ENCODE measurements at places on chromosomes 7 and 10.
A peak's percentile ranks its signal among the peaks of the same experiment; 100 is the strongest.

DNA sequence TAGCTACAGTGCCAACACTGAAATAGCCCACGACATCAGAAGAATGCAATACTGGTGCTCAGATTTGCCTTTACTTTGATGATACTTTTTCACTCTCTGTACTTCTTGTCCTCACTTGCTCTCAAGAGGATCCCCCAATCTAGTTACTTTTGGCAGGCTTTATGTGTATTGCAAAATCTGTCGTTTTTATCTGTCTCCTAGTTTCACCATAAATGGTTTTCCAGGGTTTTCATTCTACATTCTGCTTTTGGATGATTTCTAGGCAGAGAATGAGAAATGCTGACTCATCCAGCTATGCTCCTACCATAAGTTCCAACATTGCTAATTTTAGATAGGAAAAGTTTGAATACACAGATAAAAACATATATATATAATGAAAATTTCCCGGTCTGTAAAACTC, 659.5 kb upstream of the NRG3 start:
- no peak for DNase-seq

GRCh38 chr7:816300-816750, 16.0 kb upstream of the SUN1 start:
- DNase-seq = peak; percentile 97

- DNase-seq = no peak
Measured at GRCh38 chr10:20707251-20707650, 189.9 kb downstream of the NEBL start.

DNA sequence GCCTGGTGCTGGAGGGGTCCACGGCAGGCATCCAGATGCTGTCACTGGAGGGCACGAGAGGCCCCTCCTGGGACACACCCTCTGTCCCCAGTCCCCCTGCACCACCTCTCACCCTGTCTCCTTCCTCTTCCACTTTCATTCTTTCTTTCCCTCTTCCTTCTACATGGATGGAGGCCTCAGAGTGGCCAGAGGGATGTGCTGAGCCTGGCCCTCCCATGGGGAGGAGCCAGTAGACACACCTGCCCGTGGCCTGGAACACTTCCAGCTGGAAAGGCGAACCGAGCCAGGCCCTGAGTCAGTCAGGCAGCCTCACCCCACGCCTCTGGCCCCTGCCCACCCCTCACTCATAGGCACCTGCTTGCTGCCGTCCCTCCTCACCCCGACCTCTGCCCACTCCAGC, 55.9 kb upstream of the MXI1 start:
- DNase-seq = no peak

GRCh38 chr10:10727812-10728211, 289.9 kb upstream of the CELF2 start:
- no peak for DNase-seq

DNA sequence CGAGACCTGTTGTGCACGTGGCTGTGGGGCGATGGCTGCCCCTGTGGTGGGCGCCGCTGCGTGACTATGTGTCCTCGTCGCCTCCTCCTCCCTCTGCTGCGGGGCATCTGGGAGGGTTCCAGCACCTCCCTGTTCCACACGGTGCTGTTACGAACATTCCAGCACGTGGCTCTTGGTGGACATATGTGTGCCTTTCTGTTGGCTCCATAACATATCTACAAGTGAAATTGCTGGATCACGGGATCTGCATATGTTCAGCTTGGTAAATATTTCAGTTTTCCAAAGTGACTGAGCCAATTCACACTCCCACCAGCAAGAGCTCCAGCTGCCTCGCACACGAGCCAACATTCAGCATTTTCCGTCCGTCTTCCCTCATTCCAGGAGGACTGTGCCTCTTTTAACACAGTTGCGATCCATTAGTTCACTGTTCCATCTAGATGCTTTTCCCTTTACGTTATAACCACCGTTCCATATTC, 25.1 kb downstream of the SNX8 start:
- DNase-seq = no peak

DNA sequence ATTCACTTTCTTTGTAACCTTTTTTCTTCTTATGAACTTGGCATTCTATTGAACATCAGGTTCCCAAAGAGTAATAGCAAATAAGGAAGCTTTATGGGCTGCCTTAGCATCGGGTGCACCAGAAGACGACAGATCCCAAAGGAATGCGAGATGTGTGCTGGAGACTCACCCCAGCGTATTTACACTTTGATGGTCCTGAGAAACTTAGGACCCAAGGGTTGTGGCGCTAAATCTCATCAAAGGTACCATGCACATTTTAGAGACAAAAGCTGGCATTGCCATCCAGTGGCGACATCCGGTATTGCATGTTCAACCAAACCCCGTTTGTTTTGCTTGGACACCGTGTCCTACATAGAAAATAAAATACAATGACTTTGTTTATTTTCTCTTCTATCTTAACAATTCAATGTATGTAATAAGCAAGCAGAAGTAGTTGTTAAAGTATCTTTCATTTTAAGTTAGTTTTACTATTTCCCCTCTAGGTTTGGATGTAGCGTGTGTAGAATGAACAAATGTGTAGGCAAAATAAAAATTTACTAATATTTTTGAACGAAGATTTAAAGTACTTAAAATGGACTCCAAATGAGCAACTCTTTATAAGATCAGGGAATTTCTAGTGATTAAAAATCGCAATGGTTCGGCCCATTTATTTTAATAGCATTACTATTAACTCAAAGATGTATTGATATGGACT, 1154.8 kb downstream of the GATA3 start:
- peak; percentile 60 for DNase-seq

- peak; percentile 3 for DNase-seq
Measured at GRCh38 chr10:125720002-125720382, 483 bp downstream of the EDRF1 start.

DNA sequence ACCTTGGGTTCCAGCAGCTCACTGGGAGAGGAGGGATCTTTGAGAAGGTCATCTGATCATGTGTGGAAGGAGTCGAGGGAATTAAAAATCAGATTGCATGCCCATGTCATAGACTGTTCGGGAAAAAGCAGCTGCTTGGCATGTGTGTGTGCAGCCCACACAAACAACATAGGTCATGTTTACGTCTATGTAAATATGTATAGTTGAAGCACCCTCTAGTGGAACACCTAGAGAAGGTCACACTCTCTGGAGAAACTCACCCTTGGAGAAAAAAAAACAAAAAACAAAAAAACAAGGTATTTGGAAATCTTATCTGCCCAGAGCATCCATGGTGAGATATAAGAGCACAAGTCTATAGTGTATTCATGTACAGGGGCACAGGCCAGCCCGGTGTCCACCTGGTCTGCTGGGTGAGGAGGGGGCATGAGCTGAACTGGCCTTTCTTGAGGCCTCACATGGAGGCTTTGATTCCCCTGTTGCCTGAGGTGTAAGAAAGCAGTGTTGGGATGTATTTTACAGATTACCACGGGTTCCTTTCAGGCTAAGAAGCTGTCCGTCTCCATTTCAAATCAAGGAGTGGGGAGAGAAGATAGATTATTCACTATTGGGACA, 98.0 kb downstream of the NPY start:
- no peak for DNase-seq

GRCh38 chr7:156173346-156173745, 361.1 kb upstream of the SHH start:
- no peak for DNase-seq

GRCh38 chr10:4138146-4138721, 353.2 kb upstream of the KLF6 start:
- DNase-seq = no peak

DNA sequence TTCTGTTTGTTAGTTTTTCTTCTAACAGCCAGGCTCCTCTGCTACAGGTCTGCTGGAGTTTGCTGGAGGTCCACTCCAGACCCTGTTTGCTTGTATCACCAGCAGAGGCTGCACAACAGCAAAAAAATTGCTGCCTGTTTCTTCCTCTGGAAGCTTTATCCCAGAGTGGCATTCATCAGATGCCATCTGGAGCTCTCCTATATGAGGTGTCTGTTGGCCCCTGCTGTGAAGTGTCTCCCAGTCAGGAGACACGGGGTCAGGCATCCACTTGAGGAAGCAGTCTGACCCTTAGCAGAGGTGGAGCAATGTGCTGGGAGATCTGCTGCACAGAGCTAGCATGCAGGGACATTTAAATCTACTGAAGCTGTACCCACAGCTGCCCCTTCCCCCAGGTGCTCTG, 26.7 kb upstream of the CROT start:
- DNase-seq = no peak

DNA sequence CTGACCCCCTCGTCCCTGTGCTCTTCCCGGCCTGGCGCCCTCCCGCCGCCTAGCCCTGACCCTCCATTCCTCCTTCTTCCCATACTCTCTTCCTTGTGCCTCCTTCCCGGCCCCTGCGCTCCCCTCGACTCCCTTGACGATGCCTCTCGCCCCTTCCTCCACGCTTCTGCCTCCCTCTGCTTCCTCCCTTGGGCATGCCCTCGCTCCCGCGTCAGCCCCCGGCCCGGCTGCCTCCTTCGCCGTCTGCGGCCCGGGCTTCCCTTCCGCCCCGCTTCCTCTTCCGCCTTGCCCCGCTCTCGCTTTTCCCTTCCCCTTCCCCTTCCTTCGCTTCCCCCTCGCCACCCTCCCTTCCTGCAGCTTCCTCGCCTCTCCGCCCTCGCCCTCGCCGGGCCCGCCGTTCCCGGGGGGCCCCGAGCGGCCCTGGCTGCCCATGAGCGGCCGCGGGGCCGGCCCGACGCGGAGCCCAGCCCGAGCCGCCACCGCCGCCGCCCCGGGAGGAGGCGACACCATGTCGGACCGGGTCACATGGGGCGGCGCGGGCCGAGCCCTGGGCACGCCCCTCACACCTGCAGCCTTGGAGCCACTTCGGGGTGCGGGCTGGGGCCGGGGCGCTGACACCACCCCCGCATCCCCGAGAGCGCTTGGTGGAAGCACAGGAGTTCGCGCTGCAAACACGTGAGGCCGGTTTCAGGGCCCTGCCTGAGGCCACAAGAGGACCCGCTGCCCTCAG, at the start of gene FBXW4:
FBXW4 (minus strand) TSS at position 497 of the 730 bp plus-strand sequence; CDS start at position 432, 65 bp downstream.
- peak; percentile 18 for DNase-seq

GRCh38 chr10:113767222-113767621, 15.7 kb downstream of the PLEKHS1 start:
- DNase-seq = no peak

DNA sequence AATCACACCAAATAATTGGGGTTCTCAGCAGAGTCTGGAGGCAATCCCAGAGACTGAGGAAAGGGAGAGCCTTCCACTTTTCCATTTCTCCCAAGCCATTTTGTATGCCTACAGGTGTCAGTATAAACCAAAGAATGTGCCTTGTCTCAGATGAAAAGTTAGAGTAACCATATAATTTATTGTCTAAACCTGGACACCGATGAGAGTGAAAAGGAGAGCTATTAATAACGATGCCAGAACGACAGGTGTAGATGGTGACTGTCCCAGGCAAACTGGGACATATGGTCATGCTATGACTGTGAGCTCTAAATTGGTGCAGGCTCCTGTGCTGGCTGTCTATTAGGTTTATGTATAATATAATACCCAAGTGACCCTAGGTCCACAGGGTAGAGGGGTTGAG, 219.6 kb downstream of the ARHGAP12 start:
- DNase-seq = no peak

- DNase-seq = peak; percentile 17
Measured at GRCh38 chr7:137694405-137694804, 152.4 kb downstream of the DGKI start.

- no peak for DNase-seq
Measured at GRCh38 chr7:105228555-105228954, 160.2 kb downstream of the SRPK2 start.

GRCh38 chr7:130822642-130823041, 88.6 kb upstream of the KLF14 start:
- peak; percentile 19 for DNase-seq

GRCh38 chr7:106775552-106775936, 89.5 kb upstream of the PIK3CG start:
- peak; percentile 86 for DNase-seq

DNA sequence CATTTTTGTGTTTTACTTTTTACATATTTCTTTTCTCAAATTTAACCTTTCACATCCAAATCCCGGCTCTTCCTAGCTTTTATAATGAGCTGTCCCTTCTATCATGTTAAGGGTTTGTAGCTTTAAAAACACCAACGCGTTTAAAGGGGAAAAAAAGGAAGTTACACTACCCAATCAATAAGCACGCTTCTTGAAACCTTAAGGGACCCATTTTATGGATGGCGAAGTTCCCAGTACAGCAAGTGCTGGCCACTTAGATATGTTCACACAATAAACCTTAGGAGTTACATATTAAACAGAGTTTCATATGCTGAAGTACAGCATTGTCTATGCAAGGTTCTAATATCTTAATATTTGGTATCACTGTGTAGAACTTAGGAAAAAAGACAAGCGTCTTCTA, 1.8 kb downstream of the GNG11 start:
- no peak for DNase-seq

DNA sequence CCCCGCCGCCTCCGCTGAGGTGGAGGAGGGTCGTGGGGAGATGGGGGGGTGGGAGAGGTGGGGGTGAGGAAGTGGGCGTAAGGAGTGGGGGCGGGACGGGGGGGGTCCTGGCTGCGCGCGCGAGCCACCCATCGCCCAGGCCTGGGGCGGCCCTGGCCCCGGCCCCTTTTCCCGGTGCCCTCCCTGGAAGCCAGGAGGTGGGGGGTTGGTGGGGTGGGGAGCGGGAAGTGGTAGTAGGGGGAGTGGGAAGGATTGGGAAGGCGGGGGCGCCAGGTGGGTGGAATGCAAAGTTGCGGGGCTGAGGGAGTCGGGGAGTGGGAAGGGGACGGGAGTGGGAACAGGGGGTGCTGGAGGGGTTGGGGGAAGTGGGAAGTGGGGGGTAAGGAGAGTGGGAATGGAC, 319 bp upstream of the MMD2 start:
- no peak for DNase-seq

- no peak for DNase-seq
Measured at GRCh38 chr10:70459061-70459773, 17.7 kb upstream of the NODAL start.

- DNase-seq = no peak
Measured at GRCh38 chr10:132470410-132471124, 67.0 kb upstream of the INPP5A start.

DNA sequence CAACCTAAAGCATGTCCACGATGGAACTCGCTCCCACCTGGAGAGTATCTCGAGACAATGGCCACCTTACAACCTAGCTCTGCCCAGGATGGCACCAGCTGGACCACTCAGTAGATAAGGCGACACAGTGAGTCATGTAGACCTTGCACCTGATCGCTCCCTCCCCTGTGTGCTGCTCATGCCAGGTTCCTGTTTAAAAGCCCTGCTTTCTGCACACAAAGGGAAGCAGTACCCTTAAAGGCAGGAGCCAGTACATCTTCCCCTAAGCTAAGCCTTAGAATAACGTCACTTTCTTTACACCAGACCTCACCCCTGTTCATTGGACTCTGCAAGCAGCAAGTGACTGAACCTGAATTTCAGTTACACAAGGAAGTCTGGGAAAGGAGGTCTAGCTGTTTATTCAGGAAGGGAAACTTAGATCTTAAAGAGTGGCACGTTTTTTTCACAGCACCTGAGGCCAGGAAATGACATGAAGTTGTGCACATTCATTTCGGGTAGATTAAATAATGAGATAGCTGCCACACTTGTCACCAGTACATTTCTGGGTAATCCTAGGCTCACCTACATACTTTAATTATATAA, 117.9 kb downstream of the MTPAP start:
- no peak for DNase-seq

DNA sequence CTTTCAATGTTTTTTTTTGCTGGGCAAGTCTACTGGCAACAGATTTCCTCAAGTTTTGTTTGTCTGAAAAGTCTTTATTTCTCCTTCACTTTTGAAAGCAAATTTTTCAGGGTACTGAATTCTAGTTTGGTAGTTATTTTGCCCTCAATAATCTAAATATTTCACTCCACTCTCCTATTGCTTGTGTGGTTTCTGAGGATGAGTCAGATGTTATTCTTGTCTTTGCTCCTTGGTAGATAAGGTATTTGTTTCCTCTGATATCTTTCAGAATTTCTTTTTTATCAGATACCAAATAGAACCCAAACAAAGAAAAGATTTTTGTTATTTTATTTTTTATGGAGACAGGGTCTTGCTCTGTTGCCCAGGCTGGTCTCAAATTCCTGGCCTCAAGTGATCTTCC, 99.2 kb upstream of the MALRD1 start:
- peak; percentile 40 for DNase-seq
